Skeletal muscle cell (primary cell): ENCODE measurements at places on chromosomes 11 and 22.

DNA sequence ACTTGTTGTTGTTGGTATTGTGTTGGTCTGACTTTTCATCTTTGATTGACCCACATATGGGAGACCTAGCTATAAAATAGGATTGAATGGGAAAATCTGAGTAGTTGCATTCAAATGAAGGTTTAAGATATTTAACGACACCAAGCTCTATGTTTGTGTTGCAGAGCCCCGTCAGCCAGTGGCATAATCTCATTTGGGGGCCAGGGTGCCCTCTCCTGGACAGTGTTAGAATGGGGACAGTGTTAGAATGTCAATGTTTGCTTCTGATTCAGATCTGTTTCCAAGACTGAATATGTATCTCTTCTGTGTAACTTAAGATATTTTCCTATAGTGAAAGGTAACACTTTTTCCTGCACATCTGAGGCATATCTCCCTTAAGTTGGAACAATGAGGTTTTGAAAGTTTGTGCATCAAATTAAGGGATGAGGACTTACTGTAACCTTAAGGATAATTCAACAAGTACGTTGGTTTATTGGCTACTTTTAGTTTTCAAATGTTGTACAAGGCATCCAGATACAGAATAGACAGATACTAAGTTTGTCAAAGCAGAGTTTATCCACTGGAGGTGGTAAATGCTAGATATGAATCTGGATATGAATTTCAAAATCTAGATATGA lies 5.3 kb upstream of the OR52M1 start:
- DNase-seq, result no peak

- no peak for DNase-seq
Observed at GRCh38 chr11:22456993-22457762, 119.0 kb downstream of the SLC17A6 start.

- no peak for DNase-seq
Observed at GRCh38 chr11:68976095-68976494, 4.7 kb downstream of the MRGPRD start.

- no peak for DNase-seq
Observed at GRCh38 chr11:36095716-36096115, 151.9 kb downstream of the LDLRAD3 start.

DNA sequence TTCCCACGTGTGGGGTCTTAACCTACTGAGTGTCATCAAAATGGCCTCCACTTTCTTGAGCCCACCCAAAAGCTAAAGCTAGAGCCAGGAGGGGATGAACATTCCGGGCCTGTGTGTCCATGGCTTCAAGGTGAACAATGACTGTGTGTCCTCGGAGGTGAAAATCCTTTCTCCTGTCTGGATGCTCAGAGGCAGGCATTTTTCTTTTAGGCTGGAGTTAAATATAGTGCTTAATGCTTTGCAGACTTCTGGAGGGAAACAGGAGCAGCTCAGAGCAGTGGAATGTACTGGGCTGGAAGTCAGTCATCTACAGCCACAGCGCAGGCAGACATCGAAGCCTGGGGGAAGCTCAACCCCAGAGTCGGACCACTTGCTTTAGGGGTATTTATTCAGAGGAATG lies 68.6 kb upstream of the TMEM45B start:
- no peak for DNase-seq

DNA sequence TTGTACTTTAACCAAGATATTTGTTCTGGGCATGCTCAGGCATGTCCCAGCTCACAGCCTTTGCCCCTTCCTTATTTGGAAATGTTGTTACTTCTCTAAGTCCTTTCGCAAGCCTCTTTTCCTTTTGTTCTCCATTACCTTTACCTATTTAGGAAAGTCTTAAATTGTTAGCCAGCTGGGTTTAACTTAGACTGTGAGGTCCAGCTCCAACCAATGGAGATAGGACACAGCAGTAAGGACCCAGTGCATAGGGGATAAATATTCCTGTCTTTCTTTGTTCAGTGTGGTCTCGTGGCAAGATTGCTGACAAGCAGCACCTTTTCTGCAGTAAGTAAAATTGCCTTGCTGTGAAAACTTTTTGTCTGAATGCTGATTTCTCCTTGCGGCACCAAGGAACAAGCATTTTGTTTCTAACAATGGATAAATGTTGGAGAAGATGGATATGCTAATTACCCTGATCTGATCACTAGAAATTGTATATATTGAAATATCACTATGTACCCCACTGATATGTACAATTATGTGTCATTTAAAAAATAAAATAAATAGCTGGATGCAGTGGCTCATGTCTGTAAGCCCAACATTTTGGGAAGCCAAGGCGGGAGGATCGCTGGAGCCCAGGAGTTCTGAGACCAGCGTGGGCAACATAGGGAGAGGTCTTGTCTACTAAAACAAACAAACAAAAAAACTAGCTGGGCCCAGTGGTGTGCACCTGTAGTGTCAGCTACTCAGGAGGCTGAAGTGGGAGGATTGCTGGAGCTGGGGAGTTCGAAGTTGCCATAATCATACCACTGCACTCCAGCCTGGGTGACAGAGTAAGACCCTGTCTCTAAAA lies 31.9 kb upstream of the FTH1 start:
- DNase-seq, result no peak

DNA sequence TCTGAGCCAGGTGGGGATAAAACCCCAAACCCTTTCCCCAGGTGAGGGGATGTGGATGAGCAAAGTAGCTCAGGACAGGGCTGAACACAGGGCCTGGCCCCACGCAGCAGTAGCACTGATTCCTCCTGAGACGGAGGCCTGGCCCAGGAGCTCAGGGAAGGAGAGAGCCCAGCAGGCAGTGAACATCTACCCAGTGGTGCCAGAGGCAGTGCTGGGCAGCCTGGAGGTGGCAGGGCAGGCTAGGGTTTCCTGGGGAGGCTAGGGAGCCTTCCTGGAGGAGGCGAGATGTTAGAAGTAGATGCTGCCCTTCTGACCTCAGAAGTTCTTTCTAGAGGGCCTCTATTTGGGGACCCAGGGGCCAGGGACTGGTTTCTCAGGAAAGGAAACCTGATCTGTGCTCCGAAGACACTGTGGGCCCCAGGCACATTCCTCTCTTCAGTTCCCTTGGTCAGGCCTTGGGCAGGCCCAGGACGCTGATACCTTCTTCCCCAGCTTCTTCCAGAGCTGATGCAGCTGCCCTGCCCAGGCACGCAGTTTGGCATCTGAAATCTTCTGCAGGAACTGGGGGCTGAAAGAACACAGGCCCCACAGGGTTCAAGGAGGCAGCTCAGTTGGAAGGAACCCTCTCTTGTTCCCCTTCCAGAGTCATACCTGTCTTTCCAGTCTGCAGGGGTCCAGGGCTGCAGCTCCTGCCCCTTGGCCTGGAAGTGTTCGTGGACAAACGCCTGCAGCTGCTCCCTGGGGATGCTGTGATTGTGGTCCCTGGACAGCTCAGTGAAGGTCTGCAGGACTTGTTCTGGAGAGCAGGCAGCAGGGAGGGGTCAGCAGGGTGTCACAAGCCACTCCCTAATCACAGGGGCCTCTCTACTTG lies 16.8 kb downstream of the TREH start:
- DNase-seq, result no peak

DNA sequence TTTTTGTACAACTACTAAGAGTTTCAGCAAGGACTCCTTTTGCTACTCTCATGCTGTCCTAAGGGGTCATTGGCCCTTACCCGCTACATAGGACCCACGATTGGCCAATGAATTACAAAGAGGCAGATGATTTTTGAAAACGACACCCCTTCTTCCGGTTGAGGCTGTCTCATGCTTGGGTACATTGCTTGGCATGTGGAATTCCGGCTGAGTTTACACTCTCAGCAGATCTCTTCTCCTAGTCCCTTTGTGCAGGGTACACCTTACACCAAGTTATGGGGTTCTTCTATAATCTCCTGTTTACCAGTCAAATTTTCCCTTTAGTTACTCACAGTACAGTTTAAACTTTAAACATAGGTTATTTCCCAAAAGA lies 52.1 kb downstream of the SLC17A6 start:
- DNase-seq, result no peak

DNA sequence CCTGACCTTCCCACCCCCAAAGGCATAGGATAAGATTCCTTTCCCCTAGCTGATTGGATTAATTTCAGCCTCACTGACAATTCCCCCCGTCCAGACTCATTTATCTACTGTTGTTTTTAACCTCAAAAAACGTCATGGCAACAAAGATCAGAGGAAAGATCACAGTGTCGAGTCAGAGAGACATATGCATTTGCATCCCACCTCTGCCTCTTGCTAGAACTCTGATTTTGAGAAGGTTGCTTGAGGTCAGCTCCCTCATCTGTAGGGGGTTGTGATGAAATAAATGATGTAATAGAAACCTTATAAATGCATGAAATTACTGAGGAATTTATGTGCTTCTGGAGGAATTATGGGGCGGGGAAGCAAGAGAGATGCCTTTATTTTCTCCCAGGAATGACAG lies 53.3 kb upstream of the SYN3 start:
- no peak for DNase-seq

DNA sequence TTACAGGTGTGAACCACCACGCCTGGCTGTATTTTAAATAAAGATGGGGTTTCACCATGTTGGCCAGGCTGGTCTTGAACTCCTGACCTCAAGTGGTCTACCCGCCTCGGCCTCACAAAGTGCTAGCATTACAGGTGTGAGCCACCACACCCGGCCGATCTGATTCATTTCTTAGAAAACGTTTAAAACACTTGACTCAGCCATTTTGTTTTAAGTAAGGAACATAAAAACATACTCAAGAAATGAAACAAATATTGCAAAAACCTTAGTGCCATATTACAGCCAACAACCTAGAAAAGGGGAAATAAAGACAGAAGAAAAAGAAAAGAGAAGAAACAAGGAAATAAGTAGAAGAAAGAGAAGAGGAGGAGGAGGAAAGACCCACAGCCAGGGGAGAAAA lies 17.4 kb downstream of the LRFN4 start:
- DNase-seq, result no peak

- no peak for DNase-seq
Observed at GRCh38 chr11:72238040-72238450, 5.9 kb downstream of the PHOX2A start.

DNA sequence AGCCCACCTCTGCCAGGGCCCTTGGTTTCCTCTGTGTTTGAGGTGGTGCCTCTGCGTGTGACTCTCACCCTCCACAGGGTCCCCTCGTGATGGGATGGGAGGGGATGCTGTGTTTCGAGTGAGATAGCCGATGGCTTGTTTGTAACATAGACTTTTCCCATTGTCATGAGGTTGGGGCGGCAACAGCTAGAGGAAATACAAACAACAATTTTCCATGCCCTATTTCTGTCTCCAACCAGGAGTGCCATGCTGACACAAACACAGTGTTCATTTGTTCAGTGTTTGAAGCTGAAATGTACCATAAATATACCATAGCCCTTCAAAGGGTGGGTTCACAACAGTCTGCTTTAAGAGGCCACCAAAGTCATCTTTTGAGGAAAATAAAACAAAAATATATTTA lies 19.5 kb upstream of the NAV2 start:
- no peak for DNase-seq

GRCh38 chr11:12241401-12241800 lies 131.0 kb downstream of the MICAL2 start:
- DNase-seq, result no peak

DNA sequence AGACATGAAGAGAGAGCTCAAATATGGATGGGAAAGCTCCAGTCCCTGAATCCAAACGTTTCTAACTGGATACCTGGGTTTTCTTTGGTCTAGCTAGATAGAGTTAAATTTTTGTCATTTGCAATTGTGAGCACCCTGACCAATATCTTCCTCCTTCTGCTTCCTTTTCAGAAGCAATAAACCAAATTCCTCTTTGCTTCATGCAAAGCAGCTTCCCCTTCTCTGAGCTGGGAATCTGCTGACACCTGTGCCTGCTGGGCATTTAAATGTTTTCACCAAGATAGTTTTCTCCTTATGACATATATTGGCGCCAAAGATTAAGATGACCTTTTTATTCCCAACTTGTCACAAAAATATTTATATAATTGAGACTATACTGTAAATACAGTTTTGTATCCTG lies 27.9 kb upstream of the PAK1 start:
- DNase-seq, result no peak

GRCh38 chr11:67667490-67668191 lies 6.8 kb downstream of the ALDH3B2 start:
- no peak for DNase-seq
